Hindlimb muscle (tissue), 1 donor: ENCODE measurements at places on chromosomes 7 and 10. TPM values are rescaled to one million over a fixed set of nuclear protein-coding genes. Genes with fewer than 3 reads are reported as not detected.

GRCh38 chr7:17456541-17456940, 158.1 kb downstream of the AHR start:
- no peak for DNase-seq

DNA sequence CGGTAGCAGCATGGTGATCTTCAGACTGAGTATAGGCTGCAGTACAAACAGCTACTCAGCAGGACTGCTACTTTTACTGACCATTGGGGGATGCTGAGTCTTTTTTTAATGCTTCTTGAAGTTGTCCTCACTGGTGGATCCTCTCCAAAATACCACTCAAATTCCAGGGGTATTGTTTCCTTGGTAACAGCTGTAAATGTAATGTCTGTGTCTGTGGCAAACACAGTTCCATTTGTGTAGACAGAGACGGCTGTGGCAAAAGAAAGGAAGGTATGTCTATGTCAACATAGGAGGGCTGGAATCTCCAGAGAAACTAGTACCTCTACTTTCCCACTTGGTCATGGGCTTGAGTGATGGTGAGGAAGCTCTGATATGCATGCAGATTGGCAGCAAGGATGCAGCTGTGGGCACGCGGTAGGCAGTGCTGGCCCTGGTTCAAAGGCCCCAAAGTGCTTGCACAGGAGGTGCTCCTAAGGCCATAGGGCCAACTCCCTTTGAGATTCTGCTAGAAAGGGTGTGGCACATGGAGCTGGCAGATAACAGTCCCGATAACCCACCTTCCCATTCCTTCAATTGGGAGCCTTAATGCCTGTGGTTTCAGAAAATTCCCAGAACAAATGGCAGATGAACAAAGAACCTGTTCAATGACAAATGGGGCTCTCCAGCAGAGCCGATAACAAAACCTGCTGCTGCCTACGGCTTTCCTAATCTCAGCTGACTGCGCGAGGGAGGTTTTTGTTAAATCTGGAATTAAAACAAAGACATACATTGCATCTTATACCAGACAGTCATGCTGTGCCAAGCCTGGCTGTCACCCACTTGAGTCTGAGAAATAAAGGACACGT, 43.0 kb downstream of the PKD1L1 start:
- no peak for DNase-seq

GRCh38 chr10:83373671-83374070, 765.6 kb upstream of the GHITM start:
- no peak for DNase-seq

DNA sequence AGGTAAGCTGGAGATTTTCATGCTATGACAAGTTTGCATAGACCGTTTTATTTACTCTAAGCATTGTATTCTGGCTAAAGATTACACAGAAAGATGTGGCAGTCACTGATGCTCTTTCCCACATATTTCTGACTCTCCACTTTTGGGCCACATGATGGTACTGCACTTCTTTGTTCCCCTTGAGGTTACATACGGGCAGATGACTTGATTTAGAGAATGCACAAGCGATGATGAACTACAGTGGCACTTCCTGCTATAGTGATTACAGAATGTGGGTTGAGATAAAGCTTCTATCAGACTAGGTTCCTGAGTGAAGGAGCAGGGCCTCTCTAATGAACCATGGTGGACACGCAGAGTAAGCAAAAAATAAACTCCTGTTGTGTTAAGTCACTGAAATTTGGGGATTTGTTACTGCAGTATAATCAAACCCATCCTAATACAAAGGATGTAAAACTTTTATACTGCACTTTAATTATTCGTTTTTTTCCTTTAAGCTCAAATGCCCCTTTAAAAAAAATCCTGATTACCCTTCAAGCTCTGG, 177.9 kb downstream of the TAX1BP1 start:
- DNase-seq: no peak

GRCh38 chr10:65394502-65395297, 1531.1 kb upstream of the LRRTM3 start:
- DNase-seq: no peak

GRCh38 chr10:15738270-15738925, 18.7 kb upstream of the ITGA8 start:
- DNase-seq: peak; percentile 90

DNA sequence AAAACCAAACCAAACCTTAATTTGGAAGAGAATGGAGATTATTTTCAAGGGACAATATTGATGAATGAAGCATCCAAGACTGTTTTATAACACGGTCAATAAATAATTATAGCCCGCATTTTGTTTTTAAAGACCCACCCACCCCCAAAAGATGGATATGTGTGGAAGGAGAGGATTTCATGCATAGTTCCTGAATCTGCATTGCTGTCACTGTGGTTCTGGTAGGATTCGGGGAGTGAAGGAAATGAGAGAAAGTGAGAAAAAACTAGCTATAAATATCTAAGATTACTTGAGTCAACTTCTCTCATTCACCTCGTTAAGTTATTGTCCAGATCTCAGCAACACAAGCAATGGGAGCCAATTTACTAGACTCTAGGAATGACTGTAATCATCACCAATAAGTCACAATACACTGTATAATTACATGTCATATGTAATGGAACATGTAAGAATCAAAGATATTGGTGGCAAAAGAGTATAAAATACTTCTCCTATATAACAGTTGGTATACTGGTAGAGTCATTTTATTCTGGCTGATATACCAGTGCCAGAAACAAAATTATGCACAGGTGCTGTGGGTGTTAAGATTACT, 30.2 kb downstream of the NAMPT start:
- DNase-seq: no peak

DNA sequence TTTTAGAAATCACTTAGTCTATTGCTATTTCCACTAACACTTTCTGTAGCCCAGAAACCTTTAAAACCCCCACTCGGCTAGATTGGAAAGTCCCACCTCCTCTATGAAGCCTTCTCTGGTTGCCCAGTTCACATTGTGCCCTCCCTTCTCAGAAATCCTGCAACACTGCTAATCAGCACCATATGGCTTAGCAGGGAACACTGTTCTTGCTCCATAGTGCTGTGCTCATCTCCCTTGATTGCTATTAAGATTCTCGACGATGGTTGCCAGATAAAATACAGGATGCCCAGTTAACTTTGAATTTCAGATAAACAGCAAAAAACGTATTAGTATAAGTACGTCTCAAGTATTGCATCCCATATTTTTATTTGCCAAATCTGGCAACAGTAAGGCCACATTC, 40.1 kb upstream of the XPNPEP1 start:
- no peak for DNase-seq

- DNase-seq: peak; percentile 70
Measured at GRCh38 chr10:69567920-69568319, 5.3 kb downstream of the NEUROG3 start.

DNA sequence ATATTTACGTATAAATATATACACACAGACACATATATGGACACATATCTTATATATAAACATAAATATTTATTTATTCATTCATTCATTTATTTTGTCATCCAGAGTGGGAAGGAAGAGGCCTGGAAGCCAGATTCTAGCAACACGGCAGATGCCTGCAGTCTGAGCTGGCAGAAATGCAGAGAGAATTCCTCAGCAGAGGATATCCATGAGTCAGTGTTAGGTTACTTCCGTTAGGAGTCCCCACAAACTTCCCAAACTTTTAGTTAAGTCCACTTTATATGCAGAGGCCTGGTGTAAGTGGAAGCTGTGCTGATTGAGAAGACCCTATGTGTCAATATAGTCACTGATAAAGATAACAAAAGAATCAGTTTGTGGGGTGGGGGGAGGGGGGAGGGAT, 89.6 kb downstream of the PPP1R17 start:
- DNase-seq: no peak

- no peak for DNase-seq
Measured at GRCh38 chr10:22711373-22711772, 3.0 kb downstream of the PIP4K2A start.

GRCh38 chr10:78199005-78199725, 165.5 kb downstream of the RPS24 start:
- DNase-seq: no peak

DNA sequence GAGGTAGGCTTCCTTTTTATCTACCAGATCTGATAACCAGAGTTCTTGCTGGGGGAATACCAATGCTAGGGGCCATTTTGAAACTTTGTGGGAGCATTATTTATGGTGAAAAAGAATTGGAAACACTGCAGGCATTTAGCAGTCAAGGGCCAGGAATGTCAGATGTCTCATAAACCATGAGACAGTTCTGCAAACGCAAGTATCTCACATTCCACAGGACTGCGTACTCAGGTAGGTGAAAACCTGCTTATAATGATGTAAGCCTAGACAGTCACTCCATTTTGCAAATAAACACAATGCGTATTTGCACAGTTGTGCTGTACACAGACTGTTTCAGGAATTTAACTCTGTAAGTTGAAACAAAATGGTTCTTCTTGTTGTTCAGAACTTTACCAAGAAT, 33.9 kb downstream of the ECHDC3 start:
- no peak for DNase-seq

- no peak for DNase-seq
Measured at GRCh38 chr7:30877015-30877769, 34.5 kb upstream of the AQP1 start.

GRCh38 chr10:43333653-43334052, 37.8 kb upstream of the FXYD4 start:
- no peak for DNase-seq

DNA sequence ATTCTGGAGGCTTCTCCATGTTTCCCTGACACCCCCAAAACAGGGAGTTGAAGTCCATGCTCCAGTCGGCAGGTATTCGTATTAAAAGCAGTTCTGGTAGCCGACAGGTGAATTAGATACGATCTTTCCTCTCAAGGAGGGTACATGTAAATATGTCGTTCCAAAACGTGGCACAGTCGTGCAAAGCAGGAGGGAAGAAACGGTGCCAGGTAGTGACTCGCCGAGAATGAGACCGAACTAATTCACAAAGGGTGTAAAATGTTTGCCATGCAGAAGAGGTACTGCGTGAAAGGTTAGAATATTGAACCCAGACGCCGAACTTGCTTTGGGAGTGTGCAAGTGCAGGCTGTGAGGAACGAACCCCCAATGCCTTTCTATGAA, 483 bp downstream of the EDRF1 start:
- DNase-seq: peak; percentile 25

GRCh38 chr7:651032-651728, 75.3 kb upstream of the DNAAF5 start:
- DNase-seq: no peak

DNA sequence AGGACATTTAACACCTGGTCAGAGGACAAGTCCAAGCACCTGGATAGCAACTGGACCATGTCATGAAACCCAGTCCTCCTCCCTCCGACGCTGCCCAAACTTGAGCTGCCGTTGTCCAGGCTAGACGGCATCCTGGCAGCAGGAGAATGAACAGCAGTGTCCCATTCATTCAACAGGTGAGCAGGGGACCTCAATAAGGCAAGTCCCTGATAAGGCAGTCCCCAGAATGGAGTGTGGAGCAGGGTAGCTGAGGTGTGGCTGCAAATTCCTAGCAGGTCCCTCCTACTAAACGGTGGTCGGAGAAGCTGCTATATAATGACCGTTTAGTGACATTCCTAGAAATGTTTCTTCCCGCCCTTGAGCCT, 169.8 kb downstream of the PRKAG2 start:
- no peak for DNase-seq

DNA sequence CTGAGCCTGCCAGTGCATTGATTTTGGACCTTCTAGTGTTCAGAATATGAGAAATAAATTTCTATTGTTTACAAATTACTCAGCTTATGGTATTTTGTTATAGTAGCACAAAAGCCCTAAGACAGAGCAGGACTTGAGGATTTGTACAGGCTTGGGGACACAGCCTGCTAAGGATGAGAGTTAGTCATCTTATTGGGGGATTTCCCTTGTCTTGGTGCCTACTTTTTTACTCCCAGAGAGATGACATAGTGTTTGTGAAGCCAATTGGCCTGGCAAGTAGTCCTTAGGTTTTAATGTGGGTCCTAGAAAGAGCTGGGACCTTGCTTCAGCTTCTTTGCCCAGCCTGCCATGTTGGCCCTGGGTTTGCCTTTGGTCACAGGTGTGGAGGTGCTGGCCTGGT, 364.0 kb downstream of the REEP3 start:
- no peak for DNase-seq

- no peak for DNase-seq
Measured at GRCh38 chr7:150417863-150418262, 32.6 kb upstream of the GIMAP8 start.

- peak; percentile 87 for DNase-seq
Measured at GRCh38 chr10:78552261-78552811, 516.4 kb upstream of the ZMIZ1 start.

DNA sequence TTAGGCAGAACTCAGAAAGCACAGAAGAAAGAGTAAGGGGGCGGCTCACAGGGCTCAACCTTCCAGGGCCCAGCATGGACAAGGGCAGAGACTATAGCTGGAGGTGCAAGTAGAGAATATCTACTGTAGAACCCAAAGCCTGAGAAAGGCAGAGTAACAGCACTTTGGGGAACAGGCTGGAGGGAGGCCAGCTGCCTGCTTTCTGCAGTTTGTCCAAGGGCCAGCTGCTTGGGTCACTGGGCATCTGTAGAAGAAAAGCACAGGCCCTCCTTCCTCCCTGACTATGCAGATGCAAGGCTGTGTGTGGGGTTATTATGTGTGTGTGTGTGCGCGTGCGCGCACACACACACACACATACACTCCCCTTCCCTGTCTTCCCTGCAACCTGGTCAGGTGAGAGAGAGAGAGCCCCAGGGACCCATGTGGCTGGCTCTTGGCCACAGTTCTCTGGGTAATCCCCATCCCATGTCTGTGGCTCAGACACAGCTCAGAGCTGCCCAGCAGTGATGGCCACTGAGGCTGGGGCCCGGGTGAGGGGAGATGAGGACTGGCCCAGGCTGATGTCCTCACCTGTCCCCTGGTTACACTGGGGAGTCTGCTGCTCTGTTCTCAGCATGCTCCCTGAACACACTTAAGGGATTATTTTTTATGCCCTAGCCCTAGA, 9.0 kb downstream of the ADRA2A start:
- DNase-seq: no peak

DNA sequence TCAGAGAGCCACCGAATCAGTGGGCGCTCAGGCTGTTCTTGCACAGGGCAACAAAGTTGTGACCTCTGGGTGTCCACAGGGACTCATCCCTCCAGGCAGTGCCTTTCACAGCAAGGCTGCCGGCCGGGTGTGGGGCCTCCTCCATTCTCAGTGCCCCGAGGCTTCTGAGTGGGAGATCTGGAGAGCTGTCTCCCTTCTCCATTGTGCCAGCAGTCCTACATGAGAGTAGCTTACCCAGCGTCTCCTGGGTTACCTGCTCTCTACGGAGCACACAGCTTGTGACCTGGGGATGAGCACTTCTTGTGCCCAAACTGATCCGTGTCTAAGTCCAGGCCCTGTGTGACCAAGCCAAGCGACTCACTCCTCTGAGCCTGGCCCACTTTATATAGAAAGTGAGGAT, 240.9 kb upstream of the GRB10 start:
- DNase-seq: no peak

DNA sequence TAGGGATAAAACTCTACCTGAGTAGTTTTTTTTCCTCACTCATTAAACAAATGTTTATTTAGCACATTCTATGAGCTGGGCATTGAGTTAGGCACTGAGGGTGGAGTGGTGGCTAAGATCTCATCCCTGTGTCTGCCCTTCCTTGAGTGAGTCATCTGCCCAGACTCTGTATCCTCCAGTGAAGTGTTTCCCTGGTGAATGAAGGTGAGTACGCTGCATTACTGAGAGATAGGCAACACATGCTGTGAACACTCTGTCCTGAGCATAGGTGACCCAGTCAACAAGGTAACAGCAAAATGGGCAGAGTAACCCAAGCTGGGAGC, 5.8 kb downstream of the PITX3 start:
- DNase-seq: no peak

The PNLIPRP3 gene
- 0.17 TPM for polyA plus RNA-seq

The CFAP46 gene
- polyA plus RNA-seq: 0.12 TPM

The RPEL1 gene
- polyA plus RNA-seq: not detected

The OR2A42 gene
- 0.53 TPM for polyA plus RNA-seq

The GBX1 gene
- polyA plus RNA-seq: 2.7 TPM

The PON3 gene
- 5.6 TPM for polyA plus RNA-seq

The PLCE1 gene
- 53.4 TPM for polyA plus RNA-seq
